Urinary bladder (tissue), 4 donors: ENCODE measurements at places on chromosomes 11 and 22.

GRCh38 chr22:31248138-31248745 is 36.1 kb downstream of the LIMK2 start:
- DNase-seq: peak; percentile 87

DNA sequence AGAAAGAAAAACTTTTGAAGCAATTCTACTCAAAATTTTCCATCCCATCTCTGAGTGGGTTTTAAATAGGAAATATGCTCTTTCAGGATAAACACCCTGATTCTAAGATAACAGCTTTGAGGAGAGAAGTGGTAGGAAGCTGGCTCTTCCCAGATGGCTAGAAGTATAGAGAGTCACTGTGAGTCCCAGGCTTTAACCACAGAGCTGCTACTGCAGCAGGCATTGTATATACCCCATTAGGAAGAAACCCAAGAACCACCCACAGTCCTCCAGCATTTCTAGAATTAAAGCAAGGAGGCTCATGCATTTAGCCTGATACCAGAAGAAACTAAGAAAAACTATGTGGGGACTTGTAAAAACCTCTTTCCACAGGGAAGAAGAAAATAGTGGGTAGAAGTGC is 1405.6 kb upstream of the TENM4 start:
- no peak for DNase-seq

- DNase-seq: no peak
These were observed 14.1 kb upstream of the NUP50 start for GRCh38 chr22:45149671-45150070.

- no peak for DNase-seq
These were observed 6.9 kb downstream of the EHD1 start for GRCh38 chr11:64871492-64871891.

DNA sequence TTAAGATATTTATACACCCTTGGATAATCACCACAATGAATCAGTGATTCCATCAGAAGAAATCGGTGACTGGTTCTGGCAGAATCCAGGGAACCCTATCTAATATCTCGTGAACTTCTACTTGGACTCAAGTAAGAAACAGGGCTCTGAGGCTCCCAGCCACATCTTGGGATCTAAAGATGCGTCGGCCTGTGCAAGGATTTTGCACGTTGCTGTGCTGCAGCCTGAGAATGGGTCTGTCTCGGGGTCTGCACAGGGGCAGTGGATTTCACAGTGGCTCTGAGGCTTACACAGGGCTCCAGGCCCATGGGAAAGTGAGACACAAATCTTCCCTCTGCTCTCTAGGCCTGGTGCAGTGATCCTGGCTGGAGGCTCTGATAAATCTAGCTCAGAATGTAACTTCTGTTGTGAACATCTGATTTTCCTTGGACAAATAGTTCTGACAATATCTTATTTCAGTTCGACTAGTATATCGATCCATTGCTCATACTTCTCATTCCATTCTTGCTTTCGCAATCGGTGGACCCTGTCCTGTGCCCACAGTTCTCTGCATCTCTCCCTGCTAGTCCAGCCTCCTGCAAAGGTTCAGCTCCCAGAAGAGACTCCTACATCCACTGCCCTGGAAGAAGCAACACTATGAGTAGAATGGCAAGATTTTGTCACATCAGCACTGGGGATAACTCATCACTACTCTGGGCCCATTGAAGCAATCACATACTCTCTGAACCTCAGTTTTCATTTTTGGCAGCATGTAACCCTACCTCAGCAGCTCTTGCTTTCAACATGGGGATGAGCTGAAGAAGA is 105.5 kb upstream of the TOP3B start:
- no peak for DNase-seq

DNA sequence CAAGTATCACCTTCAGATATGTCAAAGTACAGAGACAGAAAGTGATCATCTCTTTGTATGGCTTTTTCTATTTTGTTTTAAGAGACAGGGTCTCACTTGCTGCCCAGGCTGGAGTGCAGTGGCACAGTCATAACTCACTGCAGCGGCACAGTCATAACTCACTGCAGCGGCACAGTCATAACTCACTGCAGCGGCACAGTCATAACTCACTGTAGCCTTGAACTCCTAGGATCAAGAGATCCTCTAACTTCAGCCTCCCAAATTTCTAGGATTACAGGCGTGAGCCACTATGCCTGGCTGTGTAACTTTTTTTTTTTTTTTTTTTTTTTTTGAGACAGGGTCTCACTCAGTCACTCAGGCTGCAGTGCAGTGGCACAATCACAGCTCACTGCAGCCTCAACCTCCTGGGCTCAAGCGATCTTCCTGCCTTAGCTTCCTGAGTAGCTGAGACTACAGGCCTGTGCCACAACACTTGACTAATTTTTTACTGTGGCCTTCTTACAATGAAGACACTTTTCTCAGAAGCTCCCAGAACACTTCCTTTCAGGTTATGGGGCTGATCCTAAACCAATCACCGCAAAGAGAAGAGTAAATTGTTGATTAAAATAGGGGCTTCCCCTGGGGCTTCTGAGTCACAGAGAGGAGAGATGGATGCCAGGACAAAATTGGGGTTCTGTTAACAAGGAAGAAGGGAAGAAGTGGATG is 9.0 kb upstream of the HIKESHI start:
- DNase-seq: no peak

DNA sequence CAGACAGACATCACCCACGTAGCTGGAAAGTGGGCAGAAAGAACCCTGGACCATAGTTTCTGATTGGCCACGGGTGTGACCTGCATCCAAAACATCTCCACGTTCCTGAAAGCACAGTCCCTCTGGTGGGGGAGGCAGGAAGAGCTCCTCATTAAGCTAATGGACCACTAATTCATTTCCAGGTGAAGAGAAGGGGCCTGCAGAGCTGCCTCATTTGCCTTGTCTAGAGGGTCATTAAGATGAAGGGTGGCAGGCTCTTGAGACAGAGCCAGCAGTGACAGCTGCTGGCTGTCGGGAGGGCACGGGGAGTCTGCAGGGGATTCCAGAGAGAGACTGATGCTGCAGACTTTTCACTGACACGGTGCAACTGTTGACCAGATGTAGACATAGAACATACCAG is 149.6 kb upstream of the OPCML start:
- DNase-seq: no peak

- DNase-seq: no peak
These were observed 82.4 kb downstream of the MED15 start for GRCh38 chr22:20589614-20590476.

GRCh38 chr11:119249671-119250010 is 43.5 kb downstream of the CBL start:
- DNase-seq: no peak

DNA sequence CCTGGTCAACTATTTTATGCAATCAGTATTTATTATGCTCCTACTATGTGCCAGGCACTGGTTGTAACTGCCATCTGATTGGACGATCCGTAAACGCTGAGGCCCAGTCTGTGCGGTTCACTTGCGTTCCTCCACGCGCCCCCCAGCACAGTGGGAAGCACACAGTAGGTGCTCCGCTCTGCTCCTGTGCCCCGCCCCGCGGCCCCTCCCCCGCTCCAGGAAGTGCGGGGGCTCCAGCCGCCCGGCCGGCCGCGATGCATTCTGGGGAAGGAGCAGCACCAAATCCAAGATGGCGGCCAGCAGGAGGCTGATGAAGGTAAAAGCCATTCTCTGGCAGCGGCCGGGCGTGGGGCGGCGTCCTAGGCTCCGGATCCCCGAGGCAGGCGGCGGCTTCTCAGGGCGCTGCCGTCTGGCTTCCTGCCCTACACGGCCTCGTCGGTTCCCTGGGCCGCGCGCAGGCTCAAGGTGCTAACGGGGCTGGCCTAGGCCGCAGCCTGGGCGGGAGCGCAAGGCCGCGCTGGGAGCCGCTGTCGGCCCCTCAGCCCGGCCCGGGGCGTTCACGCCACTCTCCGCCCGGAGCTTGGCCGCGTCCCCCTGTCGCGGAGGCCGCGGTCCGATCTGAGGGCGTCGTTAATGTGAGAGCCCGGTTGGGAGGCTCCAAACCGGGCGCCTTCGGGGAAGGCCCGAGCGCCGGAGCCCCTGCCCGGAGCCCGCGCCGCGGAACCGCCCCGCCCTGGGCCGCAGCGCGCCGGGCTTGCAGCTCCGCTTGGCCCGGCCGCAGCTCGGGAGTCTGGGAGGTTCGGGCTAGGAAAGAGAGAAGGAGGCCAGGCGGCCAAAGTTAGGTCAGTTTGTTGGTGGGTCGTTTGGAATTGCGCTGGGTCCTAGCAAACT is at the start of gene UBE2L3:
UBE2L3 (plus strand) TSS at position 259 of the 891 bp plus-strand sequence; CDS start at position 290, 31 bp downstream.
- no peak for DNase-seq
